Activated T-helper 1 cell treated with anti-CD3 and anti-CD28 coated beads, Interleukin-2, amount 50 U/mL, for 16 hours (primary cell): ENCODE measurements at places on chromosomes 2 and 18.

DNA sequence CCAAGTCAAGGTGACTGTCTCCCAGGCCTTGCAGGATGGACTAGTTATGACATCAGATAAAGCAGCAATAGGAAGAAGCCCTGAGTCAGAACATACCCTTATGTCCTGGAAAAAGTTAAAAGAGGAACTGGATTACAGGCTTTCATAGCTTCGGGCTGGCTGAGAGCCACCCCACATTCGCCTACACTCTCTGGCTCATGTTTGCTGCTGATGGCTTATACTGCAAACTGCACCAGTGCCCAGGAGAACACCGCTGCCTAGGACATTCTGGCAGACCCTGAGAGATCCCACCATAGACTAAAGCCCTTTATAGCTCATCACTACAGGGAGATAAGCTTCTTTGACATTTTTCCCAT is 20.3 kb downstream of the SLC8A1 start:
- no peak for DNase-seq

DNA sequence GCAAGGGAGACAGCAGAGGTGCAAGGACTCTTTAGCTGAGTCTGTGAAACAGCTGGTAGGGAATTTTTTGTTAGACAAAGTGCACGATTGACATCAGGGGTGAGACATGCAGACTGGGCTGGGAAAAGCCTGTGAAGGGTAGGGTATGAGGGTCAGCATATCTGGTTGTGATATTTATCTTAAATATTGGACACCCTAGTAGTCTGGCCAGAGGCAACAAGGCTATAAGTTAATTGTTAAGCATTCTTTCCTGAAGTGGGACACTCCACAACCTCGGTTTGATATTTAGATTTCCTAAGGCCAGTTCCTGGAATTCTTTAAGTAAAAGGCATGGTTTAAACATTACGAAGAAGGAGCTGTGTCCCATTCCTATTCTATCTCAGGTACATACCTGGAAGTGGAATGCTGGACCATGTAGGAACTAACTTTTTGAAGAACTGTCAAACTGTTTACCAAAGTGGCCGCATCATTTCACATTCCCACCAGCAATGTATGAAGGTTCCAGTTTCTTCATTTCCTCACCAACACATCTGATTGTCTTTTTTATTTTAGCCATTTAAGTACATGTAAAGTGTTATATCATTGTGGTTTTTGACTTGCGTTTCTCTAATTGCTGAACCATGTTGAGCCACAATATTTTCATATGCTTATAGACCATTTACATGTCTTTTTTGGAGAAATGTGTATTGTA is 22.5 kb downstream of the EHBP1 start:
- no peak for DNase-seq

DNA sequence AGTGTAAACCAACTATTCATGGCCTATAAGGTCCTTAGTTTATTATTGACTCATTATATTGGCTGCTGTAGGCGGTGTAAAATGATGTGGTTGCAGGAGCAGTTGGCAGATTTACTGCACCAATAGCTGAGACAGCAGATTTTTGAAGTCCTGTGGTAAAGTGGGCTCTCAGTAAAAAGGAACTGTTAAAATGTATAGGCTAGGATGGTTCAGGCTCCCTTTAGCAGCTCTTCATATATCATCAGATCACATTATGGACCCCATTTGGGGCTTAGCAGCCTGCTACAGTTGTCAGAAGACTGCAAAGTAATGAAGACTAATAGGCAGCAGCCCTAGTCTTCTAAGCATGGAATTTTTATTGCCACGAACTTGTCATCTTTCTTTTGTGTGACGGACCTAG is 27.8 kb downstream of the MTX2 start:
- DNase-seq, result no peak

DNA sequence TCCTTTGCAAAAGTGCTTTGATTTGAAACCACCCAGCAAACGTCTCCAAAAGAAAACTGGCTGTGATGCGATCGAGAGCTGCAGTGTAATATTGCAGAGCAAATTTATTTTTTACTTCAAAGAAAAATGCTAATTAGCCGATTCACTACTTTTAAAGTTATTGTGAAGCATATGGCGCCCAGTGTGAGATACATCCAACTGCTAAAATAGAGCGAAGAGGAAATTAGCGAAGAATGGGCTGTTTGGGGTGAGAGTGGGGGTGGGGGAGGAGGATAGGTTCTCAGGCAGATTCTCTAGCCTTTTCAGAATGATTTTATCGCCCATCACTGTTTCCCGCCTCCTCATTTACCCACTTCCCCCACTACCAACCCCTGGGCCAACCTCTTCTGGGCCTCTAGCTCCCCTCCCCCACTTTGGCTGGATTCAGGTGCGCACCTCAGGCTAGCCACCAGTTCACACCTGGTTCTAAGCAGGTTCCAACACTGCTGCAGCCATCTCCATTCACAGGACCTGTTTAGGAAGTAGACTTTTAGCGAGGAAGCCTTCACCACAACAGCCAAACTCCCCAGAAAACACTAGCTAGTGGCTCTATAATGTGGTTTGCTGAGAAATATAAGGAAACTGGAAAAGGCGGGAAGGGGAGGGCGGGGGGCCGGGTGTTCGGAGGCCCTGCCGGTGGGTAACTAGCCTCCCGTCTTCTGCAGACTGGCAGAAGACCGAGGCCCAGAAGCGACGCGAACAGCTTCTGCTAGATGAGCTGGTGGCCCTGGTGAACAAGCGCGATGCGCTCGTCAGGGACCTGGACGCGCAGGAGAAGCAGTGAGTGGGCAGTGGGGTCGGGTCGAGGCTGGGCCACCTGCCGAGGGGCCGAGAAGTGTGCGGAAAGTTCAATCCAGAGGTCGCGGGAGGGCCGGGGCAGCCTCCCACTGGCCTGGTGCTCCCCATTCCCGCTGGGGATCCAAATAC is 6.0 kb upstream of the OTX1 start:
- DNase-seq, result no peak

DNA sequence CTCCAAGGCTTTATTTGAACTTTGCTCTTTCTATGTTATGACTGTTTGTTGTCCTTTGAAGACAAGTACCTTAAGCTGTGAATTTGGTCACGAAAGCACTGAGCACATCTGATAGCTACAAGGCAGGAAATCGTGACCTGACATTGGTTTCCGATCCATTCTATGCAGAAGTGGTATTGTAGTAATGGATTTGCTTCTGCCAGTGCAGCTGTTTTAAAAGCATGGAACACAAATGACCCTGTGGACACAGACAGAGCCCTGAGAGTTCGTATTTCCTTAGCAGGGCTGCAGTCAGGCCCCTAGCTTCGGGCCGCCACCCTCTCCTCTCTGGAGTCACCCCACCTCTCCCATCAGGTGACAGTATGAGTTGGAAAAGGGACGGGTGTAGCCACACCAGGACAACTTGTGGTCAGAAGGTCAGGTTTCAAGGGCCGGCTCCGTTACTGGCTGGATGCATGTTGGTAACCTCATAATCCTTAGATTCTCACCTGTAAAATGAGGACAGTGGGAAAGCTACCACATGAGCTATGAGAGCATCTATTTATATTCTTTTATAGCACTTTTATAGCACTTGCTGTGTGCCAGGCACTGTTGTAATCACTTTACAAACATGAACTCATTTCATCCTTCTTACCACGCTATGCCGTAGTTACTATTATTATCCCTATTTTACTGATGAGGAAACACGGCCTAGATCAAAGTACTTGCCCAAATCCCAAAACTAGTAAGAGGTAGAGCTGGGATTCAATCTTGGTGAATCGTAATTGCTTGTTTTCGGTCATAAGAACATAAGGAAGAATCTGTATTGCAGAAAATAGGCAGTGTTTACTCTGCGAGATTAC is 70.2 kb downstream of the SPATS2L start:
- DNase-seq, result no peak
